Fibroblast of the conjunctiva (primary cell): ENCODE measurements at places on chromosomes 5 and 9.
A peak's percentile ranks its signal among the peaks of the same experiment; 100 is the strongest.

DNA sequence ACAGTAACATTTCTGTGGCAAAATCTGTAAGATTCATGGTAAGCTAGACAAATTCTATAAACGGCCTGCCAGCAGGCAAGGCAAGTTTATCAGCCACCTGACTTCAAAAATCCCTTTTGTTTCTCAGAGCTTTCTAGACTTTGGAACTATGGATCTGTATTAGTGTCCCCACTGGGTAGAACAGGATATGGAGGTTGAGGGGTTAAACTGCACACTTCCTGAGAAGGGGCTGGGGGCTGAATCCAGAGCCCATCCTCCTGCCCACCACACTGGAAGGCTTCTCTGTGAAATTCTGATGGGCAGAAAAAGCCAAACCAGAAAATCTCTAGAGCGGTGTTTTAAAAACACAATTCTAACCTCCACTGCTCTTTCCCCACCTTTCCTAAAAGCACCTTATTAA lies 128.7 kb downstream of the ENTREP1 start:
- DNase-seq = no peak

- no peak for DNase-seq
These were observed 93.4 kb upstream of the CLINT1 start for GRCh38 chr5:157952374-157952685.

GRCh38 chr9:87148331-87149104 lies 201.2 kb upstream of the GAS1 start:
- peak; percentile 49 for DNase-seq

- DNase-seq = no peak
These were observed 5.1 kb downstream of the LRRC14B start for GRCh38 chr5:196350-196749.

DNA sequence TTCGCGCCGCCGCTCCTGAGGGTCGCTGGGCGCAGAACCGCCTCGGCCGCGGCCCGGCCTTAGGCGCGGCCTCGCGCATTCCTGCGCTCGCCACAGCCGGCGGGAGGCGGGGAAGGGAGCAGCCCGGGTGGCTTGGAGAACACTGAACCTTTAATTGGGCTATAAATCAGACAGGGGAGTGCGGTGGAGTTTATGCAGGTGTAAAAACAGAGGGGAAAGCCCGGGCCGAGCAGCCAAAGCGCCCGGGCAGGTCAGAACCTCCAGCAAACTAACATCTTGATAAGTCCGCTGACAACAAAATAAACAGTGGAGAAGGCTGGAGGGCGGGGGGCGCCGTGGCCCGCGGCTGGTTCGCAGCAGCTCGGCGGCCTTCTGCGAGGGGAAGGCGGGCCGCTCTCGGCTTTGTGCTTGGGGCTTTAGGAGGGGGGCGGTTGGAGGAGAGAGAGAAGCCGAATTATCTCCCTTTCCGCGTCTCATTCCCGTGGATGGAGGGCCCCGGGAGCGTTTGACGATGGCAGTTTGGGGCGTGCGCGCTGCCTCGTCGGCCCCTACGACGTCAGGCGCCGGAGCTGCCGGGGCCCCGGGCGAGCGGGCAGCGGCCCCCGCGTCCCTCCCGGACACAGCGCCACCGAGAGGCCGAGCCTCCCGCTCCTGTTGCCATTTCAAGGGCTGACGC lies 11.3 kb downstream of the FOXD1 start:
- no peak for DNase-seq

GRCh38 chr5:14767053-14767452 lies 102.5 kb downstream of the OTULIN start:
- no peak for DNase-seq

GRCh38 chr5:179805529-179806249 lies 977 bp downstream of the MGAT4B start:
- DNase-seq = no peak

DNA sequence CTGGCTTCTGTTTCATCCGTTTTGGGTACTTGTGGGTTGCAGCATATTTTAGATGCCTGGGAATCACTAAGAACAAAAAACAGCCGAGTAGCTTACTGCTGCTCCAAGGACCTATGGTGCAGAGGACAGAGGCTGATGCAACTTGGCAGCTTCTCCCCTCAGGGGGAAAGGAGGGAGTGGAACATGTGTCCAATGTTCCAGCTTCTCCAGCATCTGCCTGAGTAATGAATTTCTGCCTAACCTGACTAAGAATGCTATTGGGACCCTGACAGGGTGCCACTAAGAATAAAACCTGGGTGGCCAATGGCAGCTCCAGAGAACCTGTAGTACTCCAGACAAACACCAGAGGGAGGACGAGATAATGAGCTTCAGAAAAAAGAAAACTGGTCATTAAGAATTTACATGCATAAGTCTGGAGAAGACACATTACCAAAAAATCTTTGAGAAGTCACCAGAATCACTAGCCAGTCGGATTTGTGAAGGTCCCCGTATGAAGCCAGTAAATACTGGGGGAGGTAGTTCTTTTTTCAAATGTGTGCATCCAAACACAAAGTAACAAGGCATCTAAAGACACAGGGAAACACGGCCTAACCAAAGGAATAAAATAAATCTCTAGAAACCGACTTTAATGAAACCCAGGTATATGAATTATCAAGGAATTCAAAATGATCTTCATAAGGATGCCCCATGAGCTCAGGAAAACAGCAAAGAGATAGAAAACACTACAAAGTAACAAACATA lies 293.5 kb downstream of the HINT1 start:
- DNase-seq = peak; percentile 73

DNA sequence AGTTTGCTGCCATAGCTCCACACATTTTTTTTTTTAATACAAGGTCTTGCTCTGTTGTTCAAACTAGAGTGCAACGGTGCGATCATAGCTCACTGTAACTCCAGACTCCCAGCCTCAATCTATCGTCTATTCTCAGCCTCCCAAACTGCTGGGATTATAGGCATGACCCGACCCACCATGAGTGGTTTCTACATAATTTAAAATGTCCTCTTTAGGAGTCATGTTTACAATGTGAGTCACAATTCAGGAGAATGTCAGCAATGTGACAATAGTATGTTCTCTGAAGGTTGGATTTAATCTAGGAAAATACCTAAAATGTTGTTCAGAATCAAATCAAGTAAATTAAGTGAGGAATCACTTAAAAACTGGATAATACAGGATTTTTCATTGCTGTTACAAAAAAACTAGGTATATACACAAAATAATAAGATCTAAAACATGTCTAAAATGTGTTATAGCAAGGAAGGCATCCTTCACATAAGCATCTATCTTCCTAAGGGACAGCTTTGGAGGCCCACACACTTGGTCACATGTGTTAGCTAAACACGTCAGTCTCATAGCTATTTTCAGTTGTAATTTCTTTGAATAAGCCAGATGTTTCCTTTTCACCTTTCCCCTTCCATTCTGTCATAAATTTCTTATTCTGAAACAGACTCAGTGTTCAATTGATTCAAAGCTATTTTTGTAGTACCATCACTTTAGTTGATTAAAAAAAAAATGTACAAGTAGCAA lies 30.0 kb upstream of the ELAVL2 start:
- DNase-seq = no peak

DNA sequence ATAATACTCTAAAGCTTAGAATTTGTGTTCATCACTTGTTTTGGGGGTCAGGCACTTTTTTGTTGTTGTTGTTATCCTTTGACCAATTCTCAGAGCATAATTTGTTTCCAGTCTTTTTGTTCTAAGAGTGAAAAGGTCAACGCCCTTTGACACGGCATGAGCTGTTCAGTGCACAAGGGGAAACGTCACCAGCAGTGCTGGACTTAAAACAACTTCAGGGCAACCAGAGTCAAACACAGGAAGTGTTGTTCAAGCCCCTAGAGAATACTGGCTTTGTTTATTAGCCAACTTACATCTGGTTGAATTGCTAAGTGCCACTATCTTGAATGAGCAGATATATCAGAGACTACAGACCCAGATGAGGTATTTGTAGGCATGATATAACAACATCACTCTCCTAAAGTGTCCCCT lies 368.9 kb downstream of the TMEM161B start:
- no peak for DNase-seq

DNA sequence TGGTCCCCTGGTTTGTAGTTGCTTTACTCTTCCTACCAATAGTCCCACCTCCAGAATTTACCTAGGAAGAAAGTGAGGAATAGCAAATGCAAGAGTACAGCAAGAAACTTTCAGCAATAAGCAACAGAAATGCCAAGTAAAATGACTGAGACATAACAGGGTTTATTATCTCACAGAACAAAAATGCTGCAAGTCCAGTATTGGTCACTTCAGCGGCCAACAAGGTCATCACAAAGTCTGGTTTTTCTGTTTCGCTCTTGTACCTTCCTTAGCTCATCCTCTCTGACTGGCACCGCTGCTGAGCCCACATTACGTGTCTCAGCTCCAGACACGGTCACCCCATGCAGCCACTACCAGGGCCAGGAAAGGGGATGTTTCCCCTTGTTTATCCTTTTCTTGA lies 82.7 kb downstream of the RFK start:
- DNase-seq = no peak

- no peak for DNase-seq
These were observed 16.3 kb upstream of the ANXA1 start for GRCh38 chr9:73135394-73135793.

GRCh38 chr5:142145106-142145900 lies 36.7 kb downstream of the NDFIP1 start:
- peak; percentile 72 for DNase-seq

DNA sequence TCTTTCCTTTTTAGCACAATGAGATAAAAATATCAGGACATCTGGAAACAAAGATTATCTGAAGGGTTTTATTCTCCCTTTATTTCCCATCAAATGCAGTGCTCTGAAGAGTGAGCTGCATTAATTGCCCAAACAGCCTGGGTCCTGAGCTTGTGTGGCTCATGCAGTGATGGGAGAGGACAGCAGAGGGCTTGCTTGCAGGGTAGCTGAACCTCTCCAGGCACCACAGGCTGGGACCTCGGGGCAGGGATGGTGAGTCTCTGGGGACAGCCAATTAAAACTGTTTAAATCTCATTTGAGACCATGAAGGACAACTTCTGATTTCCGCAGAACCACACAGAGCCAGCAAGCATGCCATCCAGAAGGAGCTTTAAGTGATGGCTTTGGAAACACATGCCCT lies 71.2 kb downstream of the PLAC8L1 start:
- no peak for DNase-seq

DNA sequence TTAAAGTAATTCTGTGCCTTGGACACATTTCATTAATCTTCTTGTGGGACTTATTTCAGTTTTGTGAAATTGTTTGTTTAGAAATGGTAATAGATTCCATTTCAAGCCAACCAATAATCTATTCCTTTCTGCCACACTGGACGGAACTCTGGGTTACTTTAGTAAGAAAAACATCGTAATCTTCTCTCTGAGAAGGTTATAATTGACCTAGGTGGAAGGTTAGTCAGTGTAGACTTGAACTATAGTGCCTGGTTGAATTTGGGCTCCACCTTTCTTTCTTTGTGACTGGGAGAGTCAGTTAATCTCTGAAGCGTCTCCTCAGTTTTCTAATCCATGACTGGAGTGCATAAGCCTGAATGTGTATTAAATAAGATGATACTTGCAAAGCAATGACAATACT lies 89.7 kb upstream of the PRLR start:
- DNase-seq = no peak

- no peak for DNase-seq
These were observed 60.1 kb upstream of the ZNF622 start for GRCh38 chr5:16525651-16526050.

DNA sequence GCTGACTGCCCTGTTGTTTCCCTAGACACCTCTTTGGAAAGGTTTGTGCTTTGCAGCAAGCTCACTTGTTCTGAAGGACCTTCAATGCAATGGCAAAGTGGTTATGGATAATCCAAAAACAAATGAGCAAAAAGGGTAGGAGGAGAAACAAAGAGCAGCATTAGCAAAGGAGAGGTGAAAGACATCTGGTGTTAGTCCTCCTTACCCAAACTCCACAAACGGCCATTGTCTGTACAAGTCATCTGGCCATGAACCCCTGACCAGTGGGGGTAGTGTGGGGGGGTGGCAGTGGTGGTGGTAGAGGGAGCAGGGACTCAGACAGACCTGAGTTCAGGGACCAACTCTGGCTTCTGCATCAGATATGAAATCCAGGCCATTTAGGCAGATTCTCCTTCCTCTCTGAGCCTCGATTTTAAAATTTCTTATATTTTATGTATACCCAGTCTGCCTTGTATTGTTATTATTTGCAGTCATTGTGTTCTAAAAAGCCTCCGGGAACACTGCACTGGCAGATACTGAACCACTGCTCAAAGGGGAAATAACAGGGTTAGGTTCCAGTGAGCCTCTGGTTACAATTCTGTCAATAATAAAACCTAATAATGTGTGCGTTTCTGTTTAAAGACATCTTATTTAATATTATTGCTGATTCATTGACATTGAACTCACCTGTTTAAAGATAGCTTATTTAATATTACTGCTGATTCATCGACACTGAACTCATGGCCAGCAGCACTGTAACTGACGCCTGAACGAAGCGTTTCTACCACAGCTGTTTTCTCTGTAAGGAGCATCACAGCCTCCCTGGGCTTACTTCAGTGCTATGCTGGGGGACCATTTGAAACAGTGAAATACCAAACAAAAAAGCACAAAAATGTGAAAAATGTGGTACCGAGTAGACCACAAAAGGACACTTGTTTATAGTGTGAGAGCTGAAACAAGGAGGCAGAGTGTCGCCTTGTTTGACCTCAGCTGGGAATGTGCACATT lies 156.0 kb downstream of the SEC61B start:
- DNase-seq = no peak

- DNase-seq = no peak
These were observed 164.0 kb downstream of the PAM start for GRCh38 chr5:102918986-102919610.

DNA sequence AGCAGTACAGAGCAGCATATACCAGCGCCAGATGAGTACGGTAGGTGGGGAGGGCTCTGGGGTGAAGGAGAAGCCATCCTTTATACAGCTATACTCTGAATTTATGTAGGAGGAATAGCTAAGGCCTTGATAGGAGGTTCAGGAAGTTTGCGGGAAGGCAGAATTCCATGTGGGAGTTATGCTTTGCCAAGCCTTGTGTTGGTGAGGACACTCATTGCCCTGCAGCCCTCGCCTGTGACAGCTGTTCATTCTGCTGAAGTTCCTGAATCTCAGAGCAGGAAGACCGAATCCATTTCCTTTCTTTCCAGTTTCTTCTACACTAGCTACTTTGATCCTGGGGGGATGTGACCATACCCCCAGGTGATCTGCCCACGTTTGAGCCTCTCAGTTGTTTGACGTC lies 7.7 kb downstream of the MFAP3 start:
- DNase-seq = no peak

DNA sequence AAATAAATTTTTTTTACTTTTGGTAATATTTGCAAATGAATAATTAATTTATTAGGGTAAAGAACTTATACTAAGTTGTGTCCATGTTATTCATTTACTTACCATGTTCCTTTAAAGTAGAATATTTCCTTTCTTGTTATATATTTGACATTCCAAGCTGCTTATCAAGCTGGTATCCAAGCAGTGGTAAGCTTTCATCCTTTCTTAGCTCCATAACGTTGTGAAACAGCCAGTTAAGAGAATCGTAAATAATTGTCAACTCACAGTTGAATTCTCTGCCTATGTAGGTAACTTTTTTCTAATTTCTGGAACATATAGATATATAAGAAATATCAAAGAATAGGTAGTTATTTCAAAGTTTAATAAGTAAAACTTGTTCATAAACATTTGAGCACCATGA lies 36.4 kb downstream of the SLC30A5 start:
- no peak for DNase-seq

GRCh38 chr5:150565868-150566267 lies 57.9 kb downstream of the NDST1 start:
- DNase-seq = no peak

- DNase-seq = peak; percentile 32
These were observed 87.7 kb downstream of the ENTREP1 start for GRCh38 chr9:69412741-69413150.

GRCh38 chr5:93151896-93152295 lies 429.1 kb downstream of the NR2F1-AS1 start:
- no peak for DNase-seq
